Amygdala (tissue), 56 donors: ENCODE measurements at places on chromosomes 11 and 22.

GRCh38 chr22:44968736-44969135 lies 41.1 kb downstream of the PHF21B start:
- no peak for DNase-seq

- no peak for DNase-seq
Measured at GRCh38 chr22:48564995-48565394, 1262.7 kb downstream of the BRD1 start.

DNA sequence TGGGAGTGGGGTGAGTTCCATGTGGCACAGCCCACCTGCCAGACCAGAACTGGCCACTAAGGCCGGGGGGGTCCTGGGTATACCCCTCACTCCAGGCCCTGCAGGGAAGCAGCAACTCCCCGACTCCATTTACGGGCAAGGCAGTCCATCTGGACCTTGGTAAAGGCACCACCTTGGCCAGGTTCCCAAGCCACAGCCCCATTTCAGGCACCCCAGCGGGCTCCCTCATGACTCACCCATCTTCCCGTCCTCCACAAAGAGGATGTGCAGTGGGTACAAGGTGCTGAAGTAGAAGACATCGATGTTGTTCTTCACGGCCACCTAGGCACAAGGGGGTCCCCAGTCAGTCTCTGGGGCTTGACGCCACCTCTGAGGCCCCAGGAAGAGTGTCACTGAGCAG lies 15.7 kb upstream of the RASL10A start:
- DNase-seq, result no peak

DNA sequence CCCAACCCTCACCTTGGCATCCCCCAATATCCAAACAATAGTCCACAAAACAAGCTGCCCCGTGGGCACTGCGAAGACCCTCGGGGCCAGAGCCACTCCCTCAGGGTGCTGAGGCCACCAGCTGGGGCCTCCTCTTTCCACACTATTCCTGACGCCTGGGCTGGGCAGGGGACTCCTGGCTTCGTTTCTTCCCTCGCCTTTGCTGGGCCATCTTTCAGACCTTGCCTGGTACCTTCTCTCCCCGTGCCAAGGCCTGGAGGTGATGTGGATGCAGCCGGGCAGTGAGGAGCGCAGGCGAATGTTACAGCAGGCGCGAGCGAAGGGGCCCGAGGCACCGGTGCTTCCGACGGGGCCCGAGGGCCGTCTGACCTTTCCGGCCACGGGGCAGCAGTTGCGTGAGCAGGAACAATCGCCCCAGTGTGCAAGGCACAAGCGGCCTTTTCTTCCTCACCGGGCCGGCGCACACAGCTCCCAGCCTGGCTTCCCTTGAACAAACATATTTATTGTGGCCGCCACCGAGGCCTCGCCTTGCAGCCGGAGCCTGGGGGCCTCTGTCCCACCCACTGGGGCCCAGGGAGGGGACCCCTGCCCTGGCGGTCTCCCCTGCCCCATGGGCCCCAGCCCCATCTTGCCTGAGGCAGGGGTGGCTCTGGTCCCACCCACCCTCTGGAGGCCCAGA lies 32.6 kb upstream of the KCNQ1OT1 start:
- DNase-seq, result peak; percentile 46

- DNase-seq, result no peak
Measured at GRCh38 chr11:115207166-115207591, 297.0 kb downstream of the CADM1 start.

DNA sequence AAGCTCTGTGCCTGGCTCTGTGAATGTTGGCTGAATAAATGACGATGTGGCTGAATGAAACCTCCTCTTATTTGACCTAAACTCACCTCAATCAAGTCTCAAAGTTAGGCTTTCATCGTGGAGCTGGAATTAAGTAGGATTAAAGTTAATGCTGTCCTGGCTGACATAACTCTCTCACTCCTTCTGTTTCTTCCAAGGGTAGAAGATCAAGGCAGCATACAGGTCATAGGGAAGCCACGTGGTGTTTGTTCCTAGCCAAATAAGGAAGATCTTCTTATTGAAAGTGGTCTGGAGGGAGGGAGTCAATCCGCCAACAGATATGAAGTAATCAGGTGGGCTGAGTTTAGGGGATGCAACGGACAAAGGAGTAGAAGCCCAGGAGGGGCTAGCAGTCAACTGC lies 59.5 kb downstream of the TRIM29 start:
- no peak for DNase-seq

GRCh38 chr22:40517631-40518030 lies 118.9 kb downstream of the MRTFA start:
- DNase-seq, result no peak
